A673 (cell line): ENCODE measurements at places on chromosomes 3 and 15.
A peak's percentile ranks its signal among the peaks of the same experiment; 100 is the strongest.

GRCh38 chr3:70064194-70064779, 64.8 kb downstream of the SAMMSON start:
- peak; percentile 32 for DNase-seq

DNA sequence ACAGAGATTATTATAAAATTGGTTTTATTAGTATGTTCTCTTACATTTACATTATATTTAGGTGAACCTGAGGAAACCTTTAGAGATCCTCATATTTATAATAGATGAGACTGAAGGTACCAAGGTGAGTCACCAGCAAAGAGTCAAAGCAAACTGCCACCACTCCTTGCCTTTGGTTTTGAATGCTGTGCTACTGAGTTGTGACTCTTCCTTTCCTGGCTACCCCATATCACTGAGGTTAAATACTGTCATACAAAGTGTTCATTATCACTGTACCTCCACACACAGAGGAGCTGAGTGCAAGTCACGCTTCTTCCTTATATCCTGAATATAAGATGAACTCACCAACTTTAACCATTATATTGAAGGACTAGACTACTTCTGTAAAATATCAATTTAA, 168.2 kb downstream of the CBLB start:
- DNase-seq, result no peak

DNA sequence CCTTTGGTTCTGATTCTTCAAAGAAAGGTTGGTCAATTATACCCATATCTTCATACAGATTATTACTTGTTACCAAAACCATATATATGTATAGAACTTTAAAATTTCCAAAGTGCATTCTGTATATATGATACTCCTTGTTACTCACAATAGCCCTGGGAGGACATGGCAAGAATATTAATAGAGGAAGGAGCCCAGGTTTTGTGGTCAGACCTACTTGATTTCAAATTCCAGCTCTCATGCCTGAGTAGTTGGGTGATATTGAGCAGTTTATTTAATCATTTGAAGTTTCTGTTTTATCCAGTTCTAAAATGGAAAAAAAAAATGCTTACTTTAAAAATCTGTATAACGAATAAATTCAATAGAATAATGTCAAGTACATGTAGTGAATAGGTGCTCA, 2.5 kb downstream of the IL1RAP start:
- DNase-seq, result no peak

- DNase-seq, result no peak
These were observed 89.1 kb downstream of the TPRG1 start for GRCh38 chr3:189260556-189261493.
